ENCODE measurements at places on chromosomes 3 and 15.
A peak's percentile ranks its signal among the peaks of the same experiment; 100 is the strongest.

DNA sequence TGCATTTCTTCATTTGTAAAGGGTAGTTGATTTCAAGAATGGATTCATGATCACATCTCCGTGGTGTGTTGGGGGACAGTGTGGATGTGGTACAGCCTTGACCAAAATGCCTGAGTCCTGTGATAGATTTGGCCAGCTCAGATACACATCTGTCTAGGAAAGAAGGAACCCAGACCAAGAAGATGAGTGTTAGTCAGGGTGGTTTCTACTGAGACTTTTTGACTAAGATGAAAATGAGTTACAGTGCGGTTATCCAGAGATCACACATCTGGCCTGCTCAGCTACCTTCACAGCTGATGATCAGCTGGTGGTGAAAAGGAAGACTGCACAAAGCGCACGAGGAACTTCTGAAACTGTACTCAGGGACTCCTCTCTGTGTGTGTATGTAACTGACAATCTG, 68.0 kb downstream of the FNDC3B start:
- DNase-seq, result peak; percentile 20

GRCh38 chr3:107392549-107393165, 15.4 kb downstream of the CCDC54 start:
- no peak for DNase-seq

GRCh38 chr15:30953183-30953582, 38.2 kb downstream of the MTMR10 start:
- no peak for DNase-seq

- DNase-seq, result no peak
These were observed 378.1 kb downstream of the GABRB3 start for GRCh38 chr15:26394801-26395200.

GRCh38 chr15:60416484-60416883, 18.7 kb upstream of the ANXA2 start:
- no peak for DNase-seq
